GM23248 (cell line): ENCODE measurements at places on chromosomes 12 and 14. TPM values are rescaled to one million over a fixed set of nuclear protein-coding genes. Genes with fewer than 3 reads are reported as not detected.

The CRIP2 gene
- 149 and 188 TPM in 2 replicates for total RNA-seq

The BAZ1A gene
- total RNA-seq = 12.4 and 13.8 TPM in 2 replicates

The KLRC2 gene
- total RNA-seq = not detected in 2 replicates

The LIN7A gene
- 1.0 and 1.5 TPM in 2 replicates for total RNA-seq

The B4GALNT1 gene
- 7.8 and 8.6 TPM in 2 replicates for total RNA-seq

The SPTB gene
- 0.11 and 0.51 TPM in 2 replicates for total RNA-seq

The KLHL28 gene
- total RNA-seq = 10.3 and 11.9 TPM in 2 replicates

The TAS2R8 gene
- not detected in 2 replicates for total RNA-seq

The GLT1D1 gene
- total RNA-seq = not detected in 2 replicates

The MBIP gene
- total RNA-seq = 6.2 and 9.0 TPM in 2 replicates

The PLXNC1 gene
- 1.9 and 2.1 TPM in 2 replicates for total RNA-seq

The TMEM63C gene
- total RNA-seq = not detected in 2 replicates

The SERPINA12 gene
- not detected in 2 replicates for total RNA-seq

The SLC25A21 gene
- total RNA-seq = not detected in 2 replicates

The PGF gene
- total RNA-seq = 1.5 and 1.8 TPM in 2 replicates

The ADGRD1 gene
- total RNA-seq = 7.9 and 8.2 TPM in 2 replicates

The CFAP251 gene
- total RNA-seq = 1.6 and 4.4 TPM in 2 replicates

The WDR89 gene
- total RNA-seq = 5.9 and 6.9 TPM in 2 replicates

The TEX22 gene
- 0.13 and 0.43 TPM in 2 replicates for total RNA-seq

The TMEM132D gene
- total RNA-seq = not detected in 2 replicates

The CLEC2A gene
- not detected in 2 replicates for total RNA-seq

The MIPOL1 gene
- total RNA-seq = 5.8 and 5.9 TPM in 2 replicates

The COPZ1 gene
- total RNA-seq = 149 and 204 TPM in 2 replicates

The GDF11 gene
- total RNA-seq = 2.1 and 9.9 TPM in 2 replicates

The RSRC2 gene
- 31.1 and 41.5 TPM in 2 replicates for total RNA-seq

The ALDH1L2 gene
- total RNA-seq = 50.9 and 83.0 TPM in 2 replicates

The CLMN gene
- total RNA-seq = 0.11 and 0.76 TPM in 2 replicates

The GNB3 gene
- total RNA-seq = 1.0 and 3.2 TPM in 2 replicates

The ARHGAP9 gene
- total RNA-seq = 0.11 TPM in 1 of 2 replicates, not detected in the other

The PAWR gene
- total RNA-seq = 53.2 and 62.6 TPM in 2 replicates

The LRP1-AS gene
- not detected in 2 replicates for total RNA-seq

The KCNJ8 gene
- total RNA-seq = 17.8 and 19.6 TPM in 2 replicates

The CDH24 gene
- 3.8 and 5.6 TPM in 2 replicates for total RNA-seq

The C12orf54 gene
- not detected in 2 replicates for total RNA-seq

The FLVCR2 gene
- total RNA-seq = not detected in 2 replicates

The TMEM132C gene
- total RNA-seq = not detected in 2 replicates
